ENCODE measurements at places on chromosomes 3 and 15.

GRCh38 chr15:73891328-73892315, 18.3 kb downstream of the TBC1D21 start:
- no peak for DNase-seq

GRCh38 chr3:113264283-113265131, 53.1 kb downstream of the BOC start:
- DNase-seq, result no peak

DNA sequence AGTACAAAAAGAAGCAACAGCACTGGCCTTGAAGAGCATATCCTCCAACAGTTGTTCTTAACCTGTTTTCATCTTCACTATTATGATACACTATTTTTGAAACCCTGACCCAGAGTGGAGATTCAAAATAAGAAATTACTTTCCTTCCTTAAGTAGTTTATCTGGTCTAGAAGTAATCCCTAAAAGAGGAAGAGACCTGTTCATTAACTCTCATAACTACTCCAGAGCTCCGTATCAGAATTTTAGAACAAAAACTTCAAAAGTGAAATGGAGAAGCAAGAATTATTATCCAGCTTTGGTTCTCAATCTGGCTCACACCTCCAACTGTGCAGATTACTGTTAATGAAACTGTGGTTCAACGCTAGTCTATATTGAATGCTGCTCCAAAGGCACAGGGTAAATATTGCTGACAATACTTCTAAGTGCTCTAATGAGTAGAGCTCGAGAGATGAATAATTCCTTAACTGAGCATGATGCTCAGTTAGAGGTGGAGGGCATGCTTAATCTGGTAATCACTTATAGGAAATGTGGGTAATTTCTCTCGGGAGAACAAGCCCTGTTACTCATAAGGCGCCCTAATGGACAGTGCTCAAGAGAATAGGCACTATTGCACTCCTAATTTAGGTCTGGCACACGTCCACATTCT, 5.2 kb downstream of the LCMT2 start:
- DNase-seq, result no peak

DNA sequence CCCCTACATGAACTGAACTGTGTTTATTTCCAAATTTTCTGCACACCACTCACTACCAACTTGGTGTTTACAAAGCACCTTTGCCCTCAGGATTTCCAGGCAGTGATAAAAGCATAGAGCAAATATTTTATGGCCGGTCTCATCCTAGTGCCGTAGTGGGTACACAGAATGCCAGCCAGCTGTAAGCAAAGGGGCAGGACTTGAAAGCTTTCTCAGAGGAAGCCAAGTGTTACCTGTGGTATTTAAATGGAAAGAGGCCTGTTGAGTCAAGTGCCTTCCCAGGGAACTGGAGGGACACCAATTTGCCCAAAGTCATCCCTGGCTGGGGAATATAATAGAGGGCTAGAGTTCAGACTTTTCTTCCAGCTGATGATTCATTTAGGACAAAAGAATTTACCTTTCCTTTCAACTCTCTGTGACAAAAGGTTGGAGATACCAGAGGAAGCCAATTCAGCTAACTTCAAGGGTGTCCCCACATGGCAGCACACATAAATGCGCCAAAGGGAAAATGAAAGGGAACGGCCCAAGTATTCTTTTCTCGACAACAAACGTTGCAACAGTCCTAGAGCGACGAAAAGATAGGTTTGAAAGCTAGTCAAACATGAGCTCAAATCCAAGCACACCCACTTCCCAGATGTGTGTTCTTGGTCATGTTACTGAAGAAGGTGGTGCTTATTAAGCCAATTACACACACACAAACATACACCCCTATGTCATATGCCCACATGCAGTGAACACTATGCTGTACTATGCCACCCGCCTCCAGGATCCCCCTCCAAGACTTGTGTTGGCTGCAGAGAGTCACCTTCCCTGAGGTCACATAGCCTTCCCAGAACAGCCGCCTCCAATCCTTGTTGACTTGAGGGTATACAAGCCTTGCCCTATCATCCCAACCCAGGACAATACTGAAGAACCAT, 27.7 kb downstream of the MAGI1 start:
- no peak for DNase-seq

All from NCI-H460 (cell line).